Heart right ventricle (tissue), 16 donors: ENCODE measurements at places on chromosomes 16 and 17.

GRCh38 chr17:10803830-10804475 is at the start of gene TMEM238L:
TMEM238L (minus strand) TSS chr17:10804099; CDS start chr17:10803963, 136 bp downstream.
- DNase-seq: no peak

DNA sequence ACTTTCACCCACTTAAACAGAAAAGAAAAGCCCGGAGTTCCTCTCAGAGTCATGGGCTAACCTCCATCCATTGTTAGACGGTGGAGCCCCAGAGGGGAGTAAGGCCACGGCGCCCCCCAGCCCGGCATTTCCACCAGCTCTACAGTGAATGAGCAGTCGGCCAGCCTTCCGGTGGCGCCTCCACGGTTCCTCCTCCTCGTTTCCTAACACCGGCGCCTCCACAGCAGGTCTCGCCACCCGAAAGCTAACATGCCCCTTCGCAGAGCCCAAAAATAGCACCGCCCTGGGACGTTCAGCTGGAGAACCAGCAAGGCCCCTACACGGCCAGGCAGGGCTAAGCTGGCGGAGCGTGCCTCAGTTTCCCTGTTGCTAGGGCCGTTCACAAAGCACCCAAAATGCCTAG is 858 bp downstream of the MMD start:
- DNase-seq: peak; percentile 54

DNA sequence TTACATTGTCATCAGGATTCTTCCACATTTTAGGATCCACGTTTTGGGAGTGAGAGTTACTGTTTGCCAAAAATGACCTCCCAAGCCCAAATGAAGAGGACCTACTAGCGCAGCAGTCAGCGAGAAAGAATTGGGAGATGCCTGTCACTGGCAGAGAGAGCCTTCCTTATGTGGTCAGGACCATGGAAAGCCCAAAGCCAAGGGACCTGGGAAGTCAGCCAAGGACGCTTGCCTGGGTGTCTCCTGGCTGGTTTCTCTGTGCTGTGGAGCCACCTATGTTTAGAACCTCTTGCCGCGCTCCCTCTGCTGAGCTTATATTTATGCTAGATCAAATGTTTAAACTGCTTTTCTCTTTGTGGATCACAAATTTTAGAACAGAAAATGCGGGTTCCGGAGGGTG is 24.9 kb upstream of the RHBDL3 start:
- peak; percentile 64 for DNase-seq

DNA sequence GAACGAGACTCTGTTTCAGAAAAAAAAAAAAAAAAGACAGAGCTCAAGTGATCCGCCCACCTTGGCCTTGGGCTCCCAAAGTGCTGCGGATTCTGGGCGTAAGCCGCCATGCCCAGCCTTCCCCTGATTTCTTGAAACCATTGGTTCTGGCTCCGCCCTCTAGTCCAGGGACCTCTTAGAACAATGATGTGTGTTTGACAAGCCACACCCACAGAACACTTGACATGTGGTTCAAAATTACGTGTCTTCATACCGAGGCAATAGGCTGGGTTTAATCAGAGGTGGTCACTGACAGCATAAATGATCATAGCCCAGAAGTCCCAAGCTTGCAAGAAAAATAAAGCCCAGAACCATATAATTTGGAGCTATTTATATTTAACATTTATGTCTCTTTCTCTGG is 23.0 kb downstream of the KNOP1 start:
- DNase-seq: no peak

DNA sequence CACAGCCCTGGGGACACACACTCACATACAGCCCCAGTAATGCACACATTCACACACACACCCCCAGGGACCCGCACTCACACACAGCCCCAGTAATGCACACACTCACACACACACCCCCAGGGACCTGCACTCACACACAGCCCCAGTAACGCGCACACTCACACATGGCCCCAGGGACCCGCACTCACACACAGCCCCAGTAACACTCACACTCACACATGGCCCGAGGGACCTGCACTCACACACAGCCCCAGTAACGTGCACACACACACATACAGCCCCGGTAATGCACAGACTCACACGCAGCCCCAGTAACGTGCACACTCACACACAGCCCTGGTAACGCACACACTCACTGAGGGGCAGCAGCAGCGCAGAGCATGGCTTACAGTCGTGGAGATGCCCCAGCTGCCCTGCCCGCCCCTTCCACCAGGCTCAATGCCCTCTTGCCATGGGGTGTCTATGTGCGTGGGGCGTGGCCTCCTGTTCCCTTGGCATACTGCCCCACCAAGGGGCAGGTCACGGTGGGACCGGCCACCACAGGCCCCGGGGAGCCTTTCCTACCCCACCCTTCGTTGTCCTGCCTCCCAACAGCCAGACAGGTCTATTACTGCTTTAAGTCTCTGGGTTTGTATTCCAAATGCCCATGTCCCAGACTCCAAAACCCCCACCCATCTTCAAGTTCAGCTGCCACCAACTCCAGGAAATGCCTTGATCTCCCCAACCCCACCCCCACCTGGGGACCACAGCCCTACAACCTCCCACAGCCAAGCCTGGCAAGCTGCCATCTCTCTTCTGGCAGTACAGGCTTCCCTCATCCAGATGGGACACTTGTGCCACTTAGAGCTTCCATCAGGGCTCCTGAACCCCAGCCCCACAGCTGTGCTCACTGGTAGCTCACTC is 2.7 kb downstream of the CCDC102A start:
- peak; percentile 37 for DNase-seq

DNA sequence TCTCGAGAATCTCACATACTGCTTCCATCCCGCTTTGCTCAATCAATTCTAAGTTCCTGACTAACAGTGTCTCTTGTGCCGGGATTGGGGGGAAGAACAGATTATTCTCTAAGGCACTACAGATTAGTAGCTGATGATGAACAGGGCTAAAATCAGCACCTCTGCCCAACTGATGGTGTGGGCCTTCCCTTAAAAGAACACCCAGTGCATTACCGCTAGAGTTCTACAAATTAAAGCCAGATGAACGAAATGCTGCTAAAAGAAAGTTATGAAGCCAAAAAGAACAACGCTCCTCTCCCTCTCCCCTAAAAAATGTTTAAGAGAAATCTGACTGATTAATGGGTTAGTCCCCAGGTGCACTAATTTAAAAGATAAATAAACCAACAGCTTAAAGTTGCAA is 4.4 kb downstream of the CDC27 start:
- DNase-seq: no peak

- DNase-seq: no peak
These were observed 25.0 kb downstream of the RMI2 start for GRCh38 chr16:11370084-11370931.

DNA sequence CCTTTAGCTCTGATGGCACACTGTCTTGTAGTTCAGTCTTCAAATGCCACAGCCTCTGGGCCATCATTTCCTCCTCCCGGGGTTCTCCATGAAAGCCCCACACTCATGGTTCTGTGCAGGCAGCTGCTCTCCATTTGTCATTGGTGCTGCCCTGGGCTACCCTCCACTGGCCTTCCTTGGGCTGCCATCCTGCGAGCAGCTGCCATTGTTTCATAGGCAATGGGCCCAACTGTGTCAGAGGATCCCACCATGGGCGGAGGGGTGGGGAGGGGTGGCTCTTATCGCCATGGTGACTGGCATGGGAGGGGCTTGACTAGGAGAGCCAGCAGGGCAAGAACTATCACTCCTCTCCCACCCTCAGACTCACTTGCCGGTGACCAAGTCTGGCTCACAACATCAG is 38.6 kb upstream of the BRD7 start:
- no peak for DNase-seq

DNA sequence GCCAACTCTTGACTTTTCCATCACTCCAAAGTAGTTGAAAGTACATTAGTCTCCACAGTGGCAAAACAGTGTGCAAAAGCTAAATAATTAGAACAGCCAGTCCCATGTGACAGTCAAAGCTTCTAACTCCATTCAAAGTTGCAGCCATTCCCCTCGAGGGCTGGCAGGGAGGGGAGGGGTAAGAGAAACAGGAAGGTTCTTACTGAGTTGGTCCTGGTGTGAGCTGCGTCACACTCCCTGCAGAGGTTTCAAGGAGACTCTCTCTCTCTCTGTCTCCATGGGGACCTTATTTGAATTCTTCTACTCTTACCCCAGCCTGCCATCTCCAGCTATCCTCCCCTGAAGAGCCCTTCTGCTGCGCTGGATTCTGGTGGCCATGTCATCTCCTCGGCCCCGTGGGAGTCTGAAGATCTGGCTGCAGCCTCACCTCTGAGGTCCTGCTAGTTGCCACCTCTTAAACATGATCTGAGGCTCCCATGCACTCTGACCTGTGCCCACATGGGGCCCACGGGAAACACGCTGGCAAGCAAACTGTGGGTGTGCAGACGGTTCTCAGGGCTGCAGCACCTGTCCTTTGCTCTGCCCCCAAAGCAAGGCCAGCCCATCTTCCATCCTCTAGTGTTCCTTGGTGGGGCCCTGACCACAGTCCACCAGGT is 23.3 kb upstream of the STH start:
- DNase-seq: no peak

DNA sequence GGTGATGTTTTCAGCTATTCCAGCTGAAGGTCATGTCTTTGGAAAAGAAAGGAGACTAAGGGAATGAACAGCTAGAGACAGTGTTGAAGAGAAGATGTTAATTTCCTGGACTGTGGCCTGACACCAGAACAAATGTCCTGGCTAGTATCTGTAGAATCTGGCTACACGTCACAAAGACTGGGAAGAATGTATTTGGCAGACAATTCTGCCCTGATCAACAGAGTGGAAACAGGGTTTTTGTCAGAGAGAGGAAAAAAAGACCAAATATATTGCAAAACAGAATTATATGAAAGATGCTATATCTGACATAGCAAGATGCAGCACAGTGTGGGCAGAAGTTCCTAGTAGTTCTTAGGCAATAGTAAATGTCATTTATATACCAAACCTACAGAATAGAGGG is 17.0 kb upstream of the ANKFN1 start:
- DNase-seq: no peak

GRCh38 chr17:82105417-82105881 is 7.4 kb upstream of the FASN start:
- no peak for DNase-seq

GRCh38 chr16:18841833-18842525 is 40.6 kb upstream of the ARL6IP1 start:
- DNase-seq: no peak

GRCh38 chr16:15585956-15586355 is 57.0 kb downstream of the MARF1 start:
- DNase-seq: no peak

- no peak for DNase-seq
These were observed 114.4 kb downstream of the SOCS1 start for GRCh38 chr16:11141409-11142260.

GRCh38 chr17:80251966-80252365 is 8.7 kb upstream of the RNF213 start:
- DNase-seq: no peak
